ENCODE measurements at places on chromosomes 5 and 9.

DNA sequence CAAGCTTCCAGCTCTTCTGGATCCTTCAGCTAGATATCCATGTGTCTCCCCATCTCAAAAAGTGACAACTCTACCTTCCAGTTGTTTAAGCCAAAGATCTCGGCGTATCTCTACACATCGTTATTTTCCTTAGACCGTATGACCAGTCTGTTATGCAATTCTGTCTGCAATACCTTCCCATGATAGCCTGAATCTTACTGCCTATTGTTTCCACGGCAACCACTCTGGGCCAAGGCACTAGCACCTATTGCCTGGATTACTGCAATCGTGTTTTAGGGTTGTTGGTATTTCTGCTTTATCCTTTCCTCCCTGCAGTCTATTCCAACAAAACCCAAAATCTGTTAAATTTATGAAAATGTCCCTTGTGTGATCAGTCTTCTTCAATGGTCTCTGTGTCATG is 448.4 kb downstream of the MTRR start:
- no peak for DNase-seq

DNA sequence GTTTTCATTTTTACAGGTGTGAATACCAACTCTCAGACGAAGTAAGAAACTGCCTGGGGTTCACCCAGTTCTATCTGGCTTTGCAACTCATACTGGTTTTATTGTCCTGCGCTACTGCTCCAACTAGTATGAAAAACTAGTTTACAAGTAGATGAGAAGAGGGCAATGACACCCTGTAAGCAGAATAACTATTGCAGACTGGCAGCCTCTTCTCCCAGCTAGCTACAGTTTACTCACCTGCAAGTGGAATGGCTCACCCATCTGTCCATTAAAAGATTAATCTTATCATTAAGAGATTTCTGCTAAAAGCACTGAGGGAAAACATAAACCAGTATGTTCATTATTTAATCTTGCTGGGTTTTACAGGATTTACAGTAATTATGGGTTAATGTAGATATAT is 113.4 kb downstream of the FRMD3 start:
- DNase-seq: no peak

DNA sequence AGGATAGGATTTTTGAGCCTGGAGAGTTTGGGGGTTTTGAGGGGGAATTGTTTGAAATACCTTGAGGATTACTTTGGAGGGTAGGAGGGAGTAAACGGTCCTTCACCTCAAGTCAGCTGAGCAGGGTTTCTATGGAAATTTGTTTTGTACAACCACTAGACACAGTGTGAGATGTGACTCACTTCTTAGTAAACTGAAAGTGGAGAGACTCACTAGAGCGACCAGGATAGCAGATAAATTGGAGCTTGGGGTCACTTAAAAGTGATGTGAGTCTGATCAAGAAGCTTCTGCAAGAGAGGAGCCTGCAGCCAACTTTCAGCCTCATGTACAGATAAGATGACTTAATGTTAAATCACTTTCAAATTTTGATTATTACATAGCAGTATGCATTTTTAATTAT is 1945.9 kb upstream of the NUDT12 start:
- DNase-seq: no peak

DNA sequence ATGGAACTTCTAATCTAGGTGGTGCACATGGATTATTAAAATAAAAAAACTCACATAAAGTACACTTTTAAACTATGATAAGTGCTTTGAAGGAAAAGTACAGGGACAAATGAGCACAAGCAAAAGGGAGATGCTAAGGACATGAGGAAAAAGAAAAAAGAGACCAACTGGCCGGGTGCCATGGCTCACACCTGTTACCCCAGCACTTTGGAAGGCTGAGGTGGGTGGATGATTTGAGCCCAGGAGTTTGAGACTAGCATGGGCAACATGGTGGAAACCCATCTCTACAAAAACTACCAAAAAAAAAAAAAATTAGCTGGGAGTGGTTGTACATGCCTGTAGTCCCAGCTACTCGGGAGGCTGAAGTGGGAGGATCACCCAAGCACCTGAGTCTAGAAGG is 67.1 kb downstream of the SH3TC2 start:
- no peak for DNase-seq

DNA sequence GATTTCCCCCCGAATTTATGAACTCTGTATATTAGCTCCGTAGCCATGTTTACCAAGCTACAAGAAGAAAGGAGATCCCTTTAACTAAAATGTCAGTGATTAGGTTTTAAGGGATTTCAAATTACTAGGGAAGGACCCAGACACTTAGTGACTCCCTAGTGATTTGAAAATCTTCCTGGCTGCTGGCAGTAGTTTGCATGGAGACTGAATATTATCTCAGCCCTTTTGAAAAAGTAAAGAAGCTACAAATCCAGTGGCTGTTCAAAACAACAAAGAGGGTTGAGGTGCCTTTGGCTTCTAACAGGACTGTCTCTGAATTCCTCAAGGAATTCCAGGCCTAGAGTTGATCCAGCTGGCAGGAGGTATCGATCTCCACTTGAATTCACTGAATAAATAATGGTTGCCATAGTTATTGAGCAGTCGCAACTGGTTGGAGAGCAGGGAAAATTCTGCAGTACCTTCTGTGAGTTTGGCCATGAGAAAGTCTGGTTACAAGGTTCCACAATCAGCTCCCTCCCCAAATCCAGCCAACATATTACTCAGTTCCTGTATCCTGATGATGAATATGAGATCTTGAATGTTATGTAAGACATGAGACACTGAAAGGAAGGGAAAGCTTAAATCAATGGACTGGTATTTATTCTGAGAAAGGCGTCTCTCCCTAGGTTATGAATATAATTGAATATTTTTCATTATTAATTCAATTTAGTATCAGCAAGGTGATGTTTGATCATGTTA is 37.7 kb downstream of the NR4A3 start:
- no peak for DNase-seq

DNA sequence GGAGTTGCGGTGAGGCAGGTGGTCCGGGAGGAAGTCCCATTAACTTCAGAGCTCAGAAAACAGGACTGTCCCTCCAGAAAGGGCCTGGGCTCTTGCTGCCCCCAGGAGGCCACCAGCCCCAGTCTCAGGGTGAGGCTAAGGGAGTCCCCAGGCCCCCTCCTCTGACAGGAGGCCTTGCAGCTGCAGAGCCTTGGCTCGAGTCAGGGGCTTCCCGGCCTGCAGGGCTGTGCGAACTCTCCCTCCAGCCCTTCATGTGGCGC is 3.2 kb upstream of the STPG3 start:
- DNase-seq: no peak

DNA sequence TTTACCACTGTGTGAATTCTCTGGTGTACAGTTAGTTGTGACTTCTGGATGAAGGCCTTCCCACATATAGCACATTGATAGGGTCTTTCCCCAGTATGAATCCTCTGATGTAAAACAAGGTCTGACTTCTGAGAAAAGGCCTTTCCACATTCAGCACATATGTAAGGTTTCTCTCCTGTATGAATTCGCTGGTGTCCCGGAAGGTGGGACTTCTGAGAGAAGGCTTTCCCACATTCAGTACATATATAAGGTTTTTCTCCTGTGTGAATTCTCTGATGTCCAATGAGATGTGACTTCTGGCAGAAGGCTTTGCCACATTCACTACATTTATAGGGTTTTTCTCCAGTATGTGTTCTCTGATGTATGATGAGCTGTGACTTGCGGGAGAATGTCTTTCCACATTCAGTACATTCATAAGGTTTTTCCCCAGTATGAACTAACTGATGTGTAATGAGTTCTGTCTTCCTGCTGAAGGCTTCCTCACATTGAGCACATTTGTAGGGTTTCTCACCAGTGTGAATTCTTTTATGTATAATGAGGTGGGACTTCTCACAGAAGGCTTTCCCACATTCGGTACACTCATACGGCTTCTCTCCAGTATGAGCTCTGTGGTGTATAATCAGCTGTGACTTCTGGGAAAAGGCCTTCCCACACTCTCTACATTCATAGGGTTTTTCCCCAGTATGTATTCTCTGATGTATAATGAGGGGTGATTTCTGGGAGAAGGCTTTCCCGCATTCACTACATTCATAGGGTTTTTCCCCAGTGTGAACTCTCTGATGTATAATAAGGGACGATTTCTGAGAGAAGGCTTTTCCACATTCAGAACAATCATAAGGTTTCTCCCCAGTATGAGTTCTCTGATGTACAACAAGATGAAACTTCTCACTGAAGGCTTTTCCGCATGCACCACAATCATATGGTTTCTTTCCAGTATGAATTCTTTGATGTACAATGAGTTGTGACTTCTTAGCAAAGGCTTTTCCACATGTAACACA is 9.1 kb downstream of the ZNF300 start:
- no peak for DNase-seq

- no peak for DNase-seq
Observed at GRCh38 chr5:69152731-69153130, 14.2 kb upstream of the CCNB1 start.

GRCh38 chr9:70030156-70030555 is 13.5 kb upstream of the MAMDC2 start:
- DNase-seq: no peak

DNA sequence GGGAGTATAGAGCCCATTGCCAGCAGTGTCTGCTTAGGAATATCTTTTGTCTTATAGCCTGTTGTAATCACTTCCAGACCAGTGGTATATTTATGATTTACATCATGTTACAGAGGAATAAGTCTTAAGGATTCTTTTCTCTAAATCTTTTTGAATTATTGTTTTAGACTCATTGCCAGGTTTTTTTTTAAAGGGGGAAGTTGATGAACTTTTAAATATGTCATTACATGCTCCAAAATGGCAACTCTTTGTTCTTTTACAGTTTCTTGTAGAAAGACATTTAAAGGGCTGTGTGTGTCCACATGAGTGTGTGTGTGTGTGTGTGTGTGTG is 59.4 kb upstream of the NFIB start:
- DNase-seq: no peak

DNA sequence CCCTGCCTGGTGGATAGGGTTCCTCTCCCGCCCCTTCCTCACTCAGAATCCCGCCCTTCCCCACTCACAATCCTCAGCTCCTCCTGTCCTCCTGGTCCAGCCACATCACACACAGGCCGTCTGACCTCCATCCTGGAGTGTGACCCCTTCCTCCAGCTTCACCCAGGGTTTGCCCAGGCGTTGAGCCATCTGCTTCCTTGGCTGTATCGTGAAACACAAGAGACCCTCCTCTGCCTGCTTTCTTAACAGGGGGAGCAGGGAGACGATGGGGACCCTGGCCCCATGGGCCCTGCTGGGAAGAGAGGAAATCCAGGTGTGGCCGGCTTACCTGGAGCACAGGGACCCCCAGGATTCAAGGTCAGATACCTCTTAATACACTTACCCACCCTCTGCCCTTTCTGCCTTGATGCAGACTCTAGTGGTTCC is 32.3 kb upstream of the ORM1 start:
- no peak for DNase-seq

GRCh38 chr9:5566054-5566618 is 55.8 kb downstream of the PDCD1LG2 start:
- DNase-seq: no peak

DNA sequence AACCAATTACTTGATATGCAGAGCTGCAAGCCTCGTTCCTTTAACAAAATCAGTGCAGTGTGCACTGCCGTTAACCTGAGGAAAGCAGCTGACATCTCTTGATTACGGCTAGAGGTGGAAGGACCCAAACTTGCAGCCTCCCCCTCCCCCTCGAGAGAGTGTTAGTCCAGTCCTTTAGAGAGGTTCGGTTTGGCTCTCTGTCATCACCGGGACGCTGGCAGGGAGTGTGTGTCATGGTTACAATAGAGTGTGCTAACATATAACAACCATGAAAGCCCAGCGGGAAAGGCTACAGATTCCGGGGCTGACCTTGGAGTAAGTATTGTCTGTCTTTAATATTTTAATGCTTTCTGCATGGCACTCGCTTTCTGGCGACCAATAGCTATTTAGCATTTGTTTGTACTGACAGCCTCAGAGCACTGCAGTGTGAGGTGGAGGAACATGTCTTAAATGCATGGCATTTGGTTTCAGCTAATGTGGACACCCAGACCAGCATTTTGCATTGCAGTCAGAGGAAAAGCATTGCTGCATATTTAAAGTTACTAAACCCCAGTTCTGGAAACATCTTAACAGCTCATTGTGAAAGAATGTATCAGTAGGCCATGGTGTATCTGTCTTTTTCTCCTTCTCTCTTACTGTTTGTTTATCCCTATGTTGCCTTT is 237.5 kb downstream of the CD180 start:
- DNase-seq: peak; percentile 10

GRCh38 chr9:135503371-135504261 is 3.1 kb downstream of the MRPS2 start:
- DNase-seq: no peak

DNA sequence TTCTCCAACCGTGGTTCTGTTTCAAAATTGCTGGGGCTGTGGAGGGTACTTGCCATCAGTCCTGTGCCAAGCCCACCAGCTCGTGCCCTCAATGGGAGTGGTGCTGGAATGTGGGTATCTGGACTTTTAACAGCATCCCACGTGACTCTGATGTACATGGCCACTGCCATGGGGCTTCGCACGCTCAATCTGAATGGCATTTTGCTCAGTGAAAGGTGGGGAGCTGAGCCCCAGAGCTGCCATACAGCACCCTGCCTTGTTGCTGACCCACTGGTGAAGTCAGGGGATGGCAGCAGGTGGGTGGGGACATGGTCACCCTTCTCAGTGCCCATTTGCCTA is 16.6 kb upstream of the SYNPO start:
- no peak for DNase-seq

DNA sequence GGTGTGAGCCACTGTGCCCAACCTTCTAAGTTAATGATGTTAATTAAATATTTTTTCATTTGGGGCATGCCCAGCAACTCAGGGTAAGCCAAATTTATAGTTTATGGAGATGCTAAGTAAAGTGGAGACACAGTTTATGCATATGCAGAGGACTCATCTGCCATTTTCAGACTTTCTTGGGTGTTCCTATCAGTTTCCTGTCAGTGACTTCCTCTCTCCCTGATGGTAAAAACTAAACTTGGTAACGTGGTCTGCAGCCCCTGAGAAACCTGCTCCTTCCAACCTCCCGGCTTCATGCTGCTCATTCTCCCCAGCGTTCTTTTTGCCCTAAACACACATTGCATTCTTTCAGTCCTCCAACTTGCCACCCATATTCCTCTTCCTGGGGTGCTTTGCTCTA is 48.4 kb upstream of the TUT7 start:
- DNase-seq: no peak

DNA sequence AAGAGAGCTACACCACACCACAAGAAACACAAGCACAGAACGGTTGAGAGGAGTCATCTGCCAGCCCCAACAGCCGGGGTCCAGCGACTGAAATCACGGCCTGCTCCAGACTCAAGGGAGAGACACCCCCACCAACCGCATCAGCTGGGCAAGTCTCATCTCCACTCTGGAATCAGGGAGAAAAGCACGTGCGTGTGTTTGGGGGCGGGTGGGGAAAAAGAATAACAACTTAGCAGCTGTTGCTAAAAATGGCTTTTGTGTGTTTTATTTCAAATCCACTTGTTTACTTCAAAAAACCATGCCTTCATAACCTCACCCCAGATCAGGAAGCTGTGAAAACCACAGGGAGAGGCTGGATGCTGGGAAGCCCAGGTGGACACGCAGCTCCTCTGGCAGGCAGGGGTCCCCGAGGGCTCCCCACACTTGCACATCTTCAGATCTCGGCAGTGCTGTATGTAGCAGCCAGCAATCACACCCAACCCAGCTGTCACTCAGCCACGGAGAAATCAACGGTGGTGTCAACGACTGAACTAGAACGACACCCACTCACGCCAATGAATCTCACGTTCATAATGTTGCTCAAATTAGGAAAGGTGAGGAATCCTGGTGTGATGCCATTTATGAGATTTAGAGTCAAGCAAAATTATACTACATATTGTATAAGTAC is 19.0 kb downstream of the PNPLA7 start:
- peak; percentile 26 for DNase-seq
